ENCODE measurements at places on chromosomes 2 and 18.

DNA sequence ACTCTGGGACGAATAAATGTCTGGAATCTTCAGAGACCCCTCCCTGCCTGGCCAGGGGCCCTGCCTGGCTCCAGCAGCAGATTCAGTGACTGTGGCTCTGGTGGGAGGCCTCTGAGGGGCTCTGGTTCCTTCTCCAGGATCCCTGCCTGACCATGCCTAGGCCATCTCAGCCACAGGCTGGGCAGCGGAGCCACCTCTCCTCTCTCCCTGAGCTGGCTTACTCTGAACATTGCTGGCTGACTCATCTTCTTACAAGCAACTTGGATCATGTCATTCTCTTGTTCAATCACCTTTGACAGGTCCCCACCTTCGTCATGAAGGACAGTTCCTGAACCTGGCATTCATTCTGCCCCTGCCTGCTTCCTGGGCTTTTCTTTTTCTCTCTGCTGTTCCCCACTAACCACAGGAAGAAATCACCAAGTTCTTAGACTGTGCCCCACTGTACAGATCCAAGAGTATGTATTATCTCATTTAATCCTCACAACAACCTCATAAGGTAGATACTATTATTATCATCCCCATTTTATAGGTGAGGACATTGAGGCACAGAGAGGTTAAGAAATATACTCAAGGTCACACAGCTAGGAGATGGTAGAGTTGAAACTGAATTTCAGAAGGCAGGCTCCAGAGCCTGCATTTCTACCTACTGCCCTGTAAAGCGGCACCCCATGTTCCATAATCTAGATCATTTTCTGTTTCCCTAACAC is 155.5 kb upstream of the SMAD2 start:
- no peak for DNase-seq

DNA sequence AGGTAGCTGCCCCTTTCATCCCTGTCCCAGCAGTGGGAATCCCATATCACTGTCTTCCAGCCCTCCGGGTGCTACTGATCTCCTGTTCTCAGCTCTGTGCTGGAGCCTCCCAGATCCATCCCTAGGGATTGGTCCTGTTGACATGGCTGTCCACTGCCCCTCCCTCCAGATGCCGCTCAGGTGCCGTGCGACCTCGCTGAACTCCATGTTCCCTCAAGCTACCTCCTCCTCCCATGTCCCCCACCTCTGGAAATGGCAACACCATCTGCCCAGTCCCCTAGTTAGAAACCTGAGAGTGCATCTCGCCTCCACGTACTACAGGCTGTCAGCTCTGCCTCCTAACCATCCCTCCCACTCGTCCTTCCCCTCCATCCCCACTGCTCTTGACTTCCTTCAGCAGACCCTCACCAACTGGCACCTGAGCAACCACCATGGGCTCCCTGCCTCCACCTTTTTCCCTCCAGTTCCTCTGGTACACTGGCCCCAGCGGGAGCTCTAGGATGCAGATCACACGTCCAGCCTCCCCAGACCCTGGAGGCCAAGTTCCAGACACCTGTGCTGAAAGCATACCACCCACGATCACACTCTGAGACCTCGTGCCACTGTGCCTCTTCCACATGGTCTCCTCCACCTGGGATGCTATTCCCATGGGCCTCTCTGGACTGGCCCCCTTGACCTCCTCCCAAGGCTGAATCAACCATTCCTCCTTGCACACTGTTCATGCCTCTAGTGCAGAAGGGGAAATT is 106.8 kb downstream of the KLHL29 start:
- no peak for DNase-seq

- no peak for DNase-seq
Measured at GRCh38 chr2:55721596-55722215, 28.1 kb upstream of the PNPT1 start.

- DNase-seq = no peak
Measured at GRCh38 chr2:3170792-3171455, 206.7 kb downstream of the EIPR1 start.

DNA sequence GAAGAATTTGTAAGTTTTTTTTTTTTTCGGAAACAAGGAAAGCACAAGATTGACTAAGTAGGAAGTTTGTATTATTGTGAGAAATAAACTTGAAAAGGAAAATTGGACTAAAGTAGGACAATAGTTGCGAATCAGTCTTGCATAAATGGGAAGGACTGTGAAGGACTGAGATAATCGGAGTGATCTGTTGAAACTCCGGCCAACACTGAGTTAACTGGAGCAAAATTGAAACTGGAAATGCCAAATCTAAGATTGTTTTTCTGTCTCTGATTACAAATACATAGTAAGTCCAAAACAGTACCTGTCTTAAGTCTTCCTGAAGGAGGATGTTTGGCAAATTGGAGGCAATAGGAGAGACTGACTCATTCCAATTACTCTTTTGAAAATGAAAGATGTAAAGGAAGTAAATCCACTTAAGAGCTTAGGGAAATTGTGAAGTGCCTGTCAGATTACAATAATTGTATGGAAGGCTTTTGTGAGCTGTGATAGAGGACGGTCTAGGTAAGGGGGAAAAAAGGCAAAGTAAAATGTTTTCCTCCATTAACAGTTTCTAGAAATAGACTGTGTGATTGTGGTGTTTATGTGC is 204.9 kb upstream of the CYRIA start:
- no peak for DNase-seq

- no peak for DNase-seq
Measured at GRCh38 chr2:148725564-148725963, 81.0 kb downstream of the EPC2 start.

GRCh38 chr18:44497757-44498490 is 182.8 kb upstream of the SETBP1 start:
- DNase-seq = no peak

- DNase-seq = no peak
Measured at GRCh38 chr18:22171258-22172119, 2.1 kb downstream of the GATA6 start.

GRCh38 chr2:40177366-40177765 is 274.5 kb downstream of the SLC8A1 start:
- peak; percentile 27 for DNase-seq

DNA sequence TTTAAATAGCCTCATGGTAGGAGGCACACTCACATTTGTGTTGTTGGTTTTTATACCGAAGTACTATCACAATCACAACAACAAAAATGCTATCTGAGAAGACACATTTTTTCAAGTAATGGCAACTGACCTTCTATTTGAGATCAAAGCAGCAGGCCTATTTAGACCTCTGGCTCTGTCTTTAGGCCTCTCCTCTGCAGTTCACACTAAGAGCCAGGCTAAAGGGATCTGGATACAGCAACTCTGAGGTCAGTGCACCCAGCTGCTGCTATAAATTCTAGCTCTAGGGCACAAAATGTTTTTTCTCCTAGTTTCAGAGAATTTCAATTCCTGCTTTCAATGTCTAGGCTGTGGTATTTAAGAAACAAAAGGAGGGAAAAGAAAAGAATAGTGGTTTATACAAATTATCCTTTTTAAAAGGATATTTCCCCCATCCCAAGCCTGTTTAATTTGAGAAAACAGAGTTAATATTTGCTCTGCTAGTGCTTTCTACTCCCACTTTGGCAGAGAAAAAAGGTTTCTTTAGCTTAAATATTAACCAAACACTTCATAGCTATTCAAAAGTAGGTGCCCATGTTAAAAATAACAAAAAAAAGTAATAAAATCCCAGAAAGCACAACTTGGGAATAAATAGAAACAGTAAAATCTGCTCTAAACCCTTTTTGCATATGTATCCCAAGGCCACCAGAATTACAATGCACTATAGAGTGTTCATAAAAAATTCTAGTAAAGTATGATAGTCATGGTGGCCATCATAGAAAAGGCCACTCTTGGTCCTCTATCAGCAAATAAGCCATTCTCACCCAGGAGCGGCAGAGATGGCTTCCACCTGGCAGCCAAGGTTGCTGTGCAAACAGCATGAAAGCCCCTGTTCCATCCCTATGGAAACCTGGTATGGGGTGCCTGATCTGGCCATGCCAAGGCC is 293.6 kb upstream of the SESTD1 start:
- no peak for DNase-seq

DNA sequence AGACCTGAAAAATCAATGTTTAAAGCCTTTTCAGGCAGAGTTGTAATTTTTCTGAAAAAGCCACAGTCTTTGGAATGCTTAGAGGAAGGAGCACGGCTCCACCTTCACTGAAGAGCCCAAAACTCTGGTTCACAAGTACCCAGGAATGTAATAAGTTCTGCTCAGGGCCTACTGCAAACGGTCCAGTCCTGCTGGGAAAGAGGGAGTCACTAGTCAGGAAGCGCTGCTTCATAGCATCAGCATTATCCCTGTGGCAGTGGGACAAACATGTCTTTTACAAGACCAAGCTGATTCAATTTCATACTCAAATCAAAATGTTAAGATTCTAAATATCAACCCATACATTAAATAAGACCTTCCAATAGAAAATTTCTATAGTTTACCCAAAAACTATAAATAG is 152.9 kb upstream of the PGAP1 start:
- peak; percentile 42 for DNase-seq

GRCh38 chr18:55866006-55866405 is 278.0 kb upstream of the TCF4 start:
- DNase-seq = peak; percentile 51

GRCh38 chr2:240304746-240305161 is 130.7 kb upstream of the GPC1 start:
- no peak for DNase-seq

GRCh38 chr2:21220930-21221329 is 97.2 kb downstream of the TDRD15 start:
- no peak for DNase-seq

DNA sequence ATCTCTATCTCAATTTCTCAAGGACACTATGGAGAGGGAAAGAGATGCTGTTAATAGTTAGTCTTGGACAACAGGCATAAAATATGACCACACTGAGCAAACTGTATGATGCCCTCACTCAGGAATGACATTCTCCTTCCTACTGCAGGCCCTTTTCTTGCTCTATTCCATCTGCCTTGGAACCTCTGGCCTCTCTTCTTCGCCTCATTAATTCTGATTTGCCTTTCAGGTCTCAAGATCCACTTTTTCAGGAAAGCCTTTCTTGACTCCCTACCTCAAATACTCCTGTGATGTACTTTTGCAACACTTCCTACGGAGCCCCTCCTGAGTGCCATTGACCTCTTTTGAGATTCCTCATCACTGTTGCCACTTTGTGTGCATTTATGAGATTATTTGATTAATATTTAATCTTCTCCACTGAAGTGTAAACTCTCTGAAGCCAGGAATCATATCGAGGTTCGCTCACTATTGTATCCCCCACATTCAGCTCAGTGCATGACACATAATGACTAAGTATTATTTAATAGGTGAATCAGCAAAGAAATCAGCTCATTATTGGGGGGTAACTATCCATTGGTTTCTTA is 21.3 kb upstream of the SPP2 start:
- DNase-seq = no peak

DNA sequence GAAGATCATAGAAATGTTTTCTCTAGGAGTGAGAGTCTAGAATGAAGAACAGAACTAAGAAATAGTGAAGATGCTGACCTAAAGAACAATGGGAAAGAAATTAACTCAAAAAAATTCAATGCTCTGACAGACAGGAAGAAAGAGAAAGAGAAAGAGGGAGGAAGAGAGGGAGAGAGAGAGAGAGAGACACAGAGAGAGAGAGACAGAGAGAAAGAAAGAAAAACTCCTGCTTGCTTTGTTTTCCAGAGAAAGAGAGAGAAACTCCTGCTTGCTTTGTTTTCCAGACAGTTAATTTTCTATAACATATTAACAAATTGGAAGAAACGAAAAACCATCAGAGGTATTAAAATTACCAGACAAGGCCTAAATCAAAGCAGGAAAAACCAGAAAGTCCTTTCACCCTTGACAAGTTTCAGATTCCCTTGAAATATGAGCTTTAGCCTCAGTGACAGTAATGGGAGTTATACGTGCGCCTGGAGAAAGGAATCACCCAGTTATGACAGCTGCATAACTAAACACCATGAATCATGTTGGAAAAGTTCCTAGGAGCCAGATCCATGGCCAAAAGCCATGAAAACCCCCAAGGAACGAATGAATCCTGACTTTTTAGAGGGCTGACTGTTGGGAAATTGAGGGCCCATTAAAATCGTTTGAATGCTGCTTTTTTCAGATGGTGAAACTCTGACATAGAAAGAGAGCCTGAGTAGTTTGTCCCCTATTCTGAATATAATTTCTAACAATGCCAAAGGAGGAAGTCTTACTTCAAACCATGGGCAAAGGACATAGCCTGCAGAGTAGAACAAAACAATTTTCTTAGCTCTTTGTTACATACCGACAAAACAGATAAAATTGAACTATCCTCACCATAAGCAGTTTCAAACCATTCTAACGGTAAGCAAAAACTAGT is 228.6 kb upstream of the CHST9 start:
- peak; percentile 75 for DNase-seq

GRCh38 chr2:236574000-236574399 is 4.4 kb downstream of the ACKR3 start:
- DNase-seq = no peak

- DNase-seq = no peak
Measured at GRCh38 chr2:237712477-237713377, 85.3 kb downstream of the LRRFIP1 start.

GRCh38 chr2:99180755-99181623 is at the start of the genes MITD1 and MRPL30:
Gene MITD1, minus strand, starts transcription at chr2:99181058. Its CDS starts 77 bp downstream, at chr2:99180981.
Gene MRPL30, plus strand, starts transcription at chr2:99181184. Its CDS starts 5,020 bp downstream, at chr2:99186204.
- peak; percentile 98 for DNase-seq

GRCh38 chr2:222480497-222480896 is 56.2 kb downstream of the SGPP2 start:
- DNase-seq = no peak

DNA sequence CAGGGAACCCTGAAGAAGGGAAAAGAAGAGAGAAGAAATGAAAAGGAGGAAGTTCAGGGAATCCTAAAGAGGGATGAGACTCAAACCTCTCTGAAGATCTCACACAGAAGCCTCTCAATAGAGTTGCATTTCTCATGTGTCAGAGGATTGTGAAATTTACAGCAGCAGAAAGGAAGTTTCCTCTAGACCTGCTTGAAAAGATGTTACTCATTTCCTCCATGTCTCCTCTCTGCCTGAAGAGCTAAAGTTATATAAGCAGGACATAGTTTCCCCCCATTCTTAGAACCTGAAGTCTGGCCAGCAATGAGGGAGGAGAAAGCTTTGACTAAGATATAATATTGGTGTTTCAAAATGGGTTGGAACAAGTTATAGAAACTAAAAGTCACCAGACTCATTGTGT is 1155.6 kb downstream of the LRP1B start:
- peak; percentile 59 for DNase-seq

DNA sequence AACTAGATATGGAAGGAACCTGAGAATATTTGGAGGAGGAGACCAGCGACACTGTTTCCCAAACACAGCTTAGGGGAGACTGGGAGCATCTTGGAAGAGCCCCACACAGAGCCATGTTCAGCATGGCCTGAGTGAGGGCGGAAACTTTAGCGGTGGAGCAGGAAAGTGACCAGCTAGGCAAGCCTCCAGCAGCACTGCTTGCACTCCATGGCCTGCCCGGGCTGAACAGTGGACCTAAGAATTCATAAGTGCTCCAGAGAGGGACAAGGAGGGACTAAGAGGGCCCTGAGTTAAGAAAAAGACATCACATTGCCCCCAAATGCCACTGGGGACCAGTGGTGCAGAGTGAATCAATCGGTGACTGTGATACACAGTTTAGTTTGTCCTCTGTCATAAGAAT is 566.4 kb downstream of the TNS1 start:
- no peak for DNase-seq

GRCh38 chr18:45602926-45603325 is 12.3 kb upstream of the SLC14A2 start:
- no peak for DNase-seq

- DNase-seq = no peak
Measured at GRCh38 chr2:238553159-238553558, 126.4 kb downstream of the ASB1 start.

- no peak for DNase-seq
Measured at GRCh38 chr2:84694088-84694622, 177.9 kb downstream of the DNAH6 start.

Data from fibroblast of the aortic adventitia (primary cell).